ENCODE measurements at places on chromosomes 4 and X.

DNA sequence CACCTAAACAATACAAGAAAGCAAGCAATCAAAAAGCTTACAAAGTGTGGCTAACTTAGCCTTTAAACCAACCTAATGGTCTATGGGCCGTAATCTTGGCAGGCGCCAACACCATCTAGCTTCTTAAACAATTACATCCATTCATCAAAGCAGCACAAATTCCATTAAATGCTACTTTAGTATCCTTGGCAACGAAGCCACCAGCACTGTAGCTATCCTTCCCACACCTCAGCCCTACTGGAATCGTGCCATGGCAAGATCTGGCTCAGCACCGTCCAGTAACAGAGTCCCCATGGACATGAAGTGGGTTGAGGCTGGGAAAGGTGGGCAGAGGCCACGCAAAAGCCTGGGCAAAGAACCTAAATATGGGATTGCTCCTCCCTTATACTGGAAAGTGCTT, 91.6 kb upstream of the MAP3K15 start:
- no peak for DNase-seq

DNA sequence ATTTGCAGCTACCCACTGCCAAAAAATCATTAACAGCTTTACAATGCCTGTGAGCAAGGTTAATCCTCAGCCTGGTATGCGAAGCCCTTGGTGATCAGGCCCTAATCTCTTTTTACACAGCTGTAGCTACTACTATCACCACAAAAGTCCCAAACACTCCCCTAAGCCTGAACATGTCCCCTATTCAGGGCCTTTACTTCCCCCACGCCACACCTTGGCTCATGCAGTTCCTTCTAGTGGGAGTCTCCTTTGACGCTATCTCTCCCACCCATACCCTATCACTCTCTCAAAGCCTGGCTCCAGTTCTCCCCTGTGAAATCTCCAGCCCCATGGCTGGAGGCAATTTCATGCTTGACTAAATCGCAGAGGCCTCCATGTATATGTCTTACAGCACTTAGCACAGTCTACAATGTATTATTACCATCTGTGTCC, 90.6 kb upstream of the CBR4 start:
- DNase-seq: no peak

GRCh38 chrX:34734383-34734782, 77.3 kb upstream of the TMEM47 start:
- peak; percentile 33 for DNase-seq

GRCh38 chrX:39595977-39596376, 501.8 kb downstream of the BCOR start:
- no peak for DNase-seq

DNA sequence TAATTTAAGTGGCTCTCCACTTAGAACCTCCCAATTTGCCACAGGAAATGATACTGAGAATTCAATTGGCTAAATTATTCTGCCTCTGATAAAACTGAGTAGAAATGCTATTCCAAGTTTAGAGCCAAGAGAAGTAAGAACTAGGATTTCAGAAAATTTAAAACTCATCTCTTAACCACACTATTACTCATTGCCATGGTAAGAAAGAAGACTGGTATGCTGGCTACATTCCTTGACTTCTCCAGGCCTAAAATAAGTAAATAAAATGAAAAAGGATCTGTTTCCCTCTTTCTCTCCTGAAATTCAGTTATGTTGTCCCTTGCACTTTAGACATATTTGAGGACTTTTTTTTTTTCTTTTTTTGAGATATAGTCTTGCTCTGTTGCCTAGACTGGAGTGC, 23.3 kb downstream of the ZNF280C start:
- DNase-seq: peak; percentile 76

GRCh38 chrX:105567082-105567481, 255.3 kb upstream of the NRK start:
- DNase-seq: no peak

- DNase-seq: peak; percentile 51
Measured at GRCh38 chr4:92236877-92237276, 66.9 kb upstream of the GRID2 start.
